ENCODE measurements at places on chromosomes 7 and 10. TPM values are rescaled to one million over a fixed set of nuclear protein-coding genes. Genes with fewer than 3 reads are reported as not detected.

DNA sequence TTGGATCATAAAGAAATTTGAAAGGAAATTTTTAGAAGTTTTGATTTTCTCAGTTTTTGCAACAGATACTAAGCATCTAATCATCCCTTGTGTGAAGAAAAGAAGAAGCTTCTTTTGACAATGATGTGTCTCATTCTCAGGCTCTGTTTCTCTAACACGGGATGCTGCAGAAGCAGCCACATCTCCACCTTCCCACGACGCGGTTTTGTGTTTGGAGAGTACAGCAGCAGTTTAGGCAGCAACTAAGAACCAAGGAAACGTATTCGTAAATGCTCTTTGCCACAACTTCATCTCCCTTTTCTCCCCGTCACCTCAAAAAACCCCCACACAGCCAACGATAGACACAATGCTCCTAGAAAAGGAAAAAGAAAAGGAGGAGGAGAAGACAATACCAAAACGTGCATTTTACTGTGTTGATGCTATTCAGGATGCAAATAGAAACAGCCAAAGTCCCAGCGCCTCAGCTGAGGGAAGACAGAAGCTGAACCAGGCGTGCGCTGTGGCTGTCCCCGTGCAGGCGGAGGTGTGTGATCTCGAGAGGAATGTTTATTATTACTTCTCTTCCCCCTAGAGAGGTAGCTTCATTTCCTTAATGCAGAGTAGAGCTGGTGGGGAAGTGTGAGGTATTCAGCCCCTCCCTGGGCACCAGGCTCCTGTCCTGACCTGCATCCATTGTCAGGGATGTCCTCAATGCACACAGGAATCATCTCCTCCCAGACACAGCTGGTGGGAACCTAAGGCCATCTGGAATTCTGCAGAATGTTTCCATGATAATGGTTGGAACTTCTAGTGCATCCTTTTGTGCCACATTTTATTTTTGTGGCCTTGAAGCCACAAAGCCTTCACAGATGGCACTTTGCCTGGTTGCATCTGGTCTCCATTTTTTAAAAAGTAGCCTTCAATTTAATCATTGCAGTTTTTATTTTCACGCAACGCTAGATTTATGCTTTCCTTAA, 174.6 kb upstream of the KLF6 start:
- DNase-seq, result no peak

DNA sequence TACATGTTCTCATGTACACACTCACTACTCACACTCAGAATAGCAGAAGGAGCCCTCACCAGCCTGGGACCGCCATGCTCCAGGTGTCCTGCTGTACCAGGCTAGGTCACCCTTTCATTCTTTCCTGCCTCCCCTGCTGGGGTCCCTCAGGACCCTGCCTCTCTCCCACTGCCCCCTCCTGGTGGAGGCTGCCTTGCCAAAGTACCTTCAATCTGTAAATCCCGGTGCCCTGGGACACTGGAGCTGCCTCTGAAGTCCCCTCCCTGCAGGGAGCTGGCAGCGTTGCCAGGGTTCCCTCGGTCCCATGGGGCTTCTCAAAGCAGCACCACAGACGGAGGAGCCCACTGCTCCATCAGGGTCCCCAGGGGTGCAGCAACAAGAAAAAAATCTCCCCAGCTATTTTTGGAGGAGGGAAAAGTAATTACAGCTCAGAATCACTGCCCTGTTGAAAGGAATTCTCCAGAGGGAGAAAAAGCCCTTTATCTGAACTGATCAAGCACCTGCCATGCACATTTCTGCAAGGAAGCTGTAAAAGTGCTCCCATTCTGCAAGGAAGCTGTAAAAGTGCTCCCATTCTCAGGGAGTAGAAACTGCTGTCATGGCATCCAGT, 259.9 kb downstream of the PTPRN2 start:
- DNase-seq, result no peak

- DNase-seq, result no peak
Measured at GRCh38 chr7:84076219-84076618, 118.4 kb downstream of the SEMA3A start.

DNA sequence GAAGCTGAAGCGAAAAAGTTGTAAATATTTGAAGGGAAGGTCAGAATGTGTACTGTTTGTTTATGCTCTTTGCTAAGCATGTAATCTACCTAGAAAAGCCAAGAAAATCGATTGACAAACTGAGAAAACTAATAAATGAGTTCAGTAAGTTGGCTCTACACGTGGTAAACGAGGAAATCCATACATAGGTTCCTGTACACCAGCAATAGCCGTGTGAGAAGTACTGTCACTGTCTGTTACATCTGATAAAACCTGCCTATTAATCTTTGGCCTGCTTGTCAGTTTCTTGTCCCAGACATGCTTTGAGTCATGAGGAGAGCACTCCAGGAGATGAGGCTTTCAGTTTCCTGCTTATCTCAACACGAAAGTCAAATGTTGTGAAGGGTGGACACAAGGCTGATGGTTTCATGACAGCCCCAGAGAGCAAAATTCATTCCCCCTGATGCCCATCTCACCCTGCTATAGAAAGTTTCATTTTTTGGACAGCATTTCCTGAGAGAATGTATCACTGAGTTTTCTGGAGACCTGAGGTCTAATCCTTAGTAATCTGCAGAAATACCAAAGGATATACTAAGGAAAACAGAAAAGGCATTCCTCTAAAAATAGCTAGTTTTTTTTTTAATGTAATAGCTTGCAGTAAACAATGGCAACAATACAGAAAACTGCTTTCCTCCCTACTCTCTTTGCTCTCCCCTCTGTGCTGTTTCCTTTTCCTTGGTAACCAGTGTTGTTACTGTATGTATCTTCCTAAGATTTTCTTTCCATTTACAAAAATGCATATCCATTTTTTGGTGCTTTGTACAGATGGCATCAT, 18.8 kb downstream of the BMPR1A start:
- no peak for DNase-seq

CCDC3 gene
- total RNA-seq, result 0.07 TPM

MYL10 gene
- not detected for total RNA-seq

CDK5 gene
- 8.1 TPM for total RNA-seq
